T-helper 17 cell (primary cell): ENCODE measurements at places on chromosomes 12 and 14. TPM values are rescaled to one million over a fixed set of nuclear protein-coding genes. Genes with fewer than 3 reads are reported as not detected.

DNA sequence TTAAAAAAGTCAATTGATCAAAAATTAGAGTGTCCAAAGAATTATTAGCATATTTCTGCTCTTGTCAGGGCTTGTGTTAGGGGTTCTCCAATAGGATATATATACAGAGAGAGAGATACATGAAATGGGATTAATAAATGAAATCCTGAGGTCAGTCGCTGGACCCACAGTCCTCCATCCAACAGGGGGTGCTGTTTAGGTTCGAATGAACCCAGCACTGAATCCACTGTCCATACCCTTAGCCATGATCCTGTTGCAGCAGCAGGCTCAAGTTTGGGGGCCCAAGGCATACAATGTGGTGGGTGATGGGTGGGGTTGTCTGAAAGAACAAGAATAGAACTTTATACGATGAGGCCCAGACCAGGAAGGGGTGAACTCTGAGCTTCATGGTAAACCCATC lies 780 bp upstream of the MYO1H start:
- H3K4me1 ChIP-seq, result no peaks in the 10 kb centered on the region
- H3K4me3 ChIP-seq, result no peak overlapping the region
- H3K27me3 ChIP-seq, result peaks cover 16% of the 10 kb centered on the region
- no peak for DNase-seq
- H3K27ac ChIP-seq, result no peak overlapping the region

DNA sequence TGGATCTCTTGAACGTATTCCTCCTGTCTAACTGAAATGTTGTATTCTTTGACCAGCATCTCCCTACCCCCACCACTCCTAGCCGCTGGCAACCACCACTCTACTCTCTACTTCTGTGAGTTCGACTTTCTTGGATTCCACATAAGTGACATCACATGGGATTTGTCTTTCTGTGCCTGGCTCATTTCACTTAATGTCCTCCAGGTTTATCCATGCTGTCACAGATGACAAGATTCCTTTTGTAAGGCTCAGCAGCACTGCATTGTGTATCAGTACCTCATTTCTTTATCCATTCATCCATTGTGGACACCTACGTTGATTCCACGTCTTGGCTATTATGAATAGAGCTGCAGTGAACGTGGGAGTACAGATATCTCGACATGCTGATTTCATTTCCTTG lies 10.5 kb downstream of the PRKAB1 start:
- H3K27ac ChIP-seq, result no peak overlapping the region
- no peaks in the 10 kb centered on the region for H3K27me3 ChIP-seq
- H3K4me1 ChIP-seq, result peaks cover 18% of the 10 kb centered on the region
- no peak overlapping the region for H3K4me3 ChIP-seq
- H3K36me3 ChIP-seq, result peaks cover 12% of the 10 kb centered on the region
- DNase-seq, result no peak

DNA sequence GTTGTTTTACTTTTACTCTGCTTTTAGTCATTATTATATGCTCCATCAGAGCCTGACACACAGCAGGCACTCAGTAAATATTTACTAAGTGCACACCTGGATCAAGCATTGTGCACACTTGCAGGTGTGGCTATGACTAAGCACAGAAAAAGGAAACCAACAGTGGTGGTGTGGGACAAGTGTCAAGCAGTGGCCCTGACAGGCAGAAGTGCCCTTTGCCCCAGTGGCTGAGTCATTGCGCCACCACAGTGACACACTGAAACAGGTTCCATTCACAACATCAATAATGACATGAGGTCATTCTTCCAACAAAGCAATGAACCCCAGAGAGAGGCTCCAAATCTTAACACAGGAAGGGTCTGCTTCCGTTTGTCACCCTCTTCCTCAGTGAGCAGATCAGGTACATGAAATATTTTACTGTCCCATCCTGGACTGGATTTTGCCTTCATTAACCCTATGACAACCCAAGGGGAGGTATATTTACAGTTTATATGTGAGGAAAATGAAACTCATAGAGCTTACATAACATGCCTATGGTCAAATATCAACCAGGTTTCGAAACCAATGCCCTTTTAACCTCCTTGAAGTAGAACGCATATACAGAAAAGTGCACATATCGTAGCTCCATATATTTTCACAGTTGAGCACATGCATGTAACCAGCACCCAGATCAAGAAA lies 82.6 kb upstream of the GTF2A1 start:
- H3K4me3 ChIP-seq, result no peak overlapping the region
- peaks cover 2% of the 10 kb centered on the region for H3K4me1 ChIP-seq
- no peaks in the 10 kb centered on the region for H3K36me3 ChIP-seq
- H3K27me3 ChIP-seq, result no peaks in the 10 kb centered on the region
- DNase-seq, result no peak

The RASAL1 gene
- 0.89 TPM for total RNA-seq
